MG63 (cell line): ENCODE measurements at places on chromosomes 1 and 21. TPM values are rescaled to one million over a fixed set of nuclear protein-coding genes. Genes with fewer than 3 reads are reported as not detected.

The FOXO6 gene
- not detected in 2 replicates for total RNA-seq

DNA sequence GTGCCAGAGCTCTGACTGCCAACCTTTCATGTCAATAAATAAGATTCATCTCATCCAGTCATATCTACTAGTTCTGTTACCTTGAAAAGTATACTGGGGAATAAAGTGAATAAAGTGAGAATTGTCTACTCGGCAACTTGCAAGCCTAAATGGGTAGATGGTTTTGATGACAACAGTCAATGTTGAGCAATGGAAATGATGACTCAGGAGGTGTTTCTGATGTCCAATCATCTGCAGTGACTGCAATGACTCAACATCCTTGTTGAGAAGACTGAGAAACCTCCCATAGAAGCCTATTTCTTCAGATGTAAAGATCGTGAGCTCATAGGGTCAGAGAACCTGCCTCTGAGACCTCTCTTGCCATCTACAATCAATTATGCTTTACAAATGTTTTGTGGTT, 276.4 kb downstream of the SPATA17 start:
- no peak for DNase-seq

DNA sequence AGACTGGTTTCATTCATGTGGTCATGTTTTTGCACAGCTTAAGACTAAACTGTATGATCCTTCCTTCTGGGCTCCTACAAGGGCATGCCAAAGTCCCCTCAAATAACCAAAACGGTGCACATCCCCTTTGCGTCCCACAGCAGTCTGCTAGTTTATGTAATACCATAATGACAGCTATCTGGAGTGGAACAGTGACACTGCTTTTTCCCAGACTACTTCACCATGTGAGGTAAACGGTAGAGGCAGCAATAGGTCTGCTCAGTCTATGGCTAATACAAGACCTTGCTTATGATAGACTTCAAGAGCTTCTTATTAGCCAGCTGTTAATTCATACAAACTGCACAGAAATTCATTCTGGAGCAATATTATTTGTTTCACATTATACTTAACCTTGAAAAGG, 395.5 kb downstream of the SMYD3 start:
- DNase-seq, result no peak

- DNase-seq, result no peak
Measured at GRCh38 chr1:109757936-109758786, 5.6 kb downstream of the EPS8L3 start.
